ENCODE measurements at places on chromosomes 5 and 9.

DNA sequence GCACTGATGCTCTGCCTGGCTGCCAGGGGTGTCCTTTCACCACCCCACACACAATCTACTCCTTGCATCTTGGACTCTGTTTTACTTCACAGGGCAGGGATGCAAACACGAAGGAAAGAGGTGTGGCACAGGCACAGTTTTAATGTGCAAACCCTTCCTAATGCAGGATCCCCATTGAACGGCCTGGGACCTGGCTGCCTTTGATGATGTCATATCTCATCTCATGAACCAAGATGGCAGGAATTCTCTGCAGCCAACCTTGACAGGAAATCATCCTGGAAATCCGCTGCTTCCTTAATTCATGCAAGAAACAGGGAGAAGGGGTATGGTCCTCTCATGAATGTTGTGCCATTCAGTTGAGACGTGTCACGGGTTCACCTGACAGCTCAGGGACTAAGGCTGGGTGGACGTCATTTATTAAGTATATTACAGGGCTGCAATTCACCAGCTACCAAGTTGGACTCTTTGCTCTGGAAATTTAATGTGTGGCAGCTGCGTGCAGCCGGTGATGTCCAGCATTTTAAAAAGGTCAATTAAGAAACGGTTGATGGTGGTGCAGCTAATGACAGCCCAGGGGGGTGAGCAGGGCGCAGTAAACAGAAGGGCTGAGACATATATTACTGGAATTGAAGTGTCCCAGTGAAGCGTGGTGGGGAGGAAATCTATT is 91.5 kb downstream of the LMNB1 start:
- DNase-seq, result no peak

DNA sequence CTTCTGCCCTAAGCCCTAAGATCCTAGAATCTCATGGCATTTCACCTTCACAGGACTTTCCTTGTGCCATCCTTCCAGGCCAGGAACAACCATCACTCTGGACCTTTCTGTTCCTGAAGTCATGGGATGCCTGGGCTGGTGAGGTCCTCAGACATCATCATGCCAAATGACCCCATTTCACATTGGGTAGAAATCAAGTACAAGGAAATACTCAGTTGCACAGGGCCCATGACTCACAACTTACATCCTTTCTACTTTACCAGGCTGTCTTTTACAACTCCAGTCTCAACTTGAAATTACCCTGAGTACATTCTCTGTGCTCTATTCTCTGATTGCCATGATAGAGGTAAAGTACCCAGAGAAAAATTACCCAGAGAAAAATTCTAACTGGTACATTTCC is 167.1 kb downstream of the PIK3R1 start:
- no peak for DNase-seq

GRCh38 chr9:4137681-4138099 is 162.2 kb downstream of the GLIS3 start:
- no peak for DNase-seq

DNA sequence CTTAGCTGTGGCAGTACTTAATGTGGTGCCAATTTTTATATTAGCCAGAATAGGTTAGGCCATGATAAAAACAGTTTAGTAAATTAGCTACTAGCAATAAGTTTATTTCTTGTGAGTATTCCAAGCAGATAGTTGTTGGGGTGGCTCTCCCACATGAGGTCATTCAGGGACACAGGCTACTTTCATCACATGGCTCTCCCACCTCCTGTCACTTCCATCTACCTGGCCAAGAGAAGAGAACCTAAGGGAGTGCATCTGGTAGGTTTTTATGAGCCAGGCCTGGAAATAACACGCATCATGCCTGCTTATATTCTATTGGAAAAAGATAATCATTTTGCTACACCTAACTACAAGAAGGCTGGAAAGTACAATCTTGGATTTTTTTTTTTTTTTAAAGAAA is 161.4 kb upstream of the CCNH start:
- DNase-seq, result no peak

- no peak for DNase-seq
Measured at GRCh38 chr5:53671447-53671846, 111.0 kb downstream of the NDUFS4 start.

Data from NCI-H187 (cell line).